ENCODE measurements at places on chromosomes 12 and 14.

DNA sequence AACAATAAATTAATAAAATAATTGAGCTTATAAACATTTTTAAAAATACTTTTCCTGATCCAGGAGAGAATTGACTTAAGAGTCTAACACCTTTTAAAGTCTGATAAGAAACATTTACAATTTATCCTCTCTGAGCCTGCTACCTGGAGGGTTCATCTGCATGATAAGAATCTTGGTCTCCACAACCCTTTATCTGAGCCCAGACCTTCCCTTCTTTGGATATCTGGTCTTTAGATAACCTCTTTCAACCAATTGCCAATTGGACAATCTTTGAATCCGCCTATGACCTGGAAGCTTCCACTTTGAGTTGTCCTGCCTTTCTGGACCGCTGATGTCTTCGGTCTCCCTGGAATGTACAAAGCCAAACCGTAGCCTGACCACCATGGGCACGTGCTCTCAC is 1393.3 kb upstream of the TMEM132C start:
- DNase-seq, result no peak

DNA sequence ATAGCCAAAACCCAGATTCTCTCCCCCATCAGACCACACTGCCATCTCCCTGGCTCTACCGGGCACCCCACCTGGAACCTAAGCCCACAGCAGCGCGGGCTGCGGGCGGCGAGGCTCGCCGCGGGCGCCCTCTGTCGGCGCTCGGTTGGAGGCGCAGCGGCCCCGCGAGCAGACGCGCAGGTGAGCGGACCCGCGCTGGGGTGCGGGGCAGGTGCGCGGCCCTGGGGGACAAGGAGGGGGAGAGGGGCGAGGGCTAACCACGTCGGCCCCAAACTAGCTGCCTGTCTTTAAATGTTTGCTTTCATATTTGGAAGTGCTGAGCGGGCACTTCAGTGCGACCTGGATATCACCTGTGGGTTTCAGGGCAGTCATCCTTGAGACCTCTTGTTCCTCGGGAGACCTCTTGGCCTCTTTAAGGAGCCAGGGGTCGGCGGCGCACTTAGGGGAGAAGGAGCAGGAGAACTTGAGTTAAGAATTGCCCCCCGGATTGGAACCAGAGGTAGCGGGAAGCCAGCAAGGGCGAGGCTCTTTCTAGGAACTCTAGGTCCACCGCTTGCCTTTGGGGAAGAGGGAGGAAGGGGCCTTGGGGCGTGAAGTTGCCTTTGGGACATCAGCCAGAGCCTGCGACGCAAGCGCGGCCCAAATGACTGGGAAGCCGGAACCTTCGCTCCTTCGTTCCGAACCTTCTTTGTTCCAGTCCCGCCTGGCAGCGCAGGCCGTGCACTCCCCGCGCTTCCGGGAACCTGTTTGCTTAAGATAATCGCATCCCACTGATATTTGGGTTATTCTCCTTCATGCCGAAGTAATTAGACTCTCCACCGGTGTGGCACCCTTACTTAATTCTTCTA is 78.7 kb downstream of the NEDD1 start:
- DNase-seq, result peak; percentile 51

GRCh38 chr12:40769846-40770245 is 77.6 kb downstream of the CNTN1 start:
- DNase-seq, result no peak

GRCh38 chr14:49962621-49963020 is 69.7 kb downstream of the ARF6 start:
- DNase-seq, result no peak

GRCh38 chr14:72644758-72645489 is 249.0 kb downstream of the DPF3 start:
- no peak for DNase-seq

DNA sequence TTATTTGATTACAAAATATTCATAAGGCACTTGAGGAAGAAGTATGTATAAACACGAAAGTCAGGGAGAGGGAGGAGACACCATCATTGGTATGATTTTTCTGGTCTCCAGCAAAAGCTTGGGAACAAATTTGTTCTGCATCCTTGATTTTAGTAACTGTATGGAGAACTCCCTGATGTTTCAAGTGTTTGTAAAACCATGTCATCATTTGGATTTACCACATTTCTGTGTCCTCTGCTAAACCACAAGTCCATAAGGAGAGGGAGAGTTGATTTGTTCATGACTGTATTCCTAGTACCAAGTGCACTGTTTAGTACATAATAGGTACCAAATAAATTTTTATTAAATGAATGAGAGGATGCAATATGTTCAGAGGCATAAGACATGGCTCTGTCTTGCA is 181.1 kb downstream of the BTG1 start:
- no peak for DNase-seq

- no peak for DNase-seq
Measured at GRCh38 chr12:79763766-79764452, 73.1 kb upstream of the PAWR start.

DNA sequence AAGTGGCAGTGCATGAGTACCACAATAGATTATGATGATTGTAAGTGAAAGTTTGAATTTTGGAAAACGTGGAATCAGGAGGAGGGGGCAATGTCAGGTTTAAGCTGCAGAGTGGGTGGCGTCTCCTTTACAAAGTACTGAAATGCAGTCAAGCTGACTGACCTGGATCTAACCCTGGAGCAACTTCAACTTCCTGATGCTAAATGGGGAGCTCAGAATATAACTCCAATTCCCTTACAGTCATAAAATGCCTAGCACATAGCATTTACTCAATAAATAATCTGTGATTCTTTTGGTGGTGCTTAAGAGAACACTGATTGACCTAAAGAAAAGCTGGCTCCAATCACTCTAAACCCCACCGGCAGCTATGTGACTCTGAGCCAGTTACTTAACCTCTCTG is 38.5 kb downstream of the CCDC60 start:
- DNase-seq, result no peak

- DNase-seq, result peak; percentile 45
Measured at GRCh38 chr14:56490379-56490778, 89.2 kb upstream of the TMEM260 start.

GRCh38 chr12:29901585-29901984 is 117.8 kb upstream of the TMTC1 start:
- no peak for DNase-seq

DNA sequence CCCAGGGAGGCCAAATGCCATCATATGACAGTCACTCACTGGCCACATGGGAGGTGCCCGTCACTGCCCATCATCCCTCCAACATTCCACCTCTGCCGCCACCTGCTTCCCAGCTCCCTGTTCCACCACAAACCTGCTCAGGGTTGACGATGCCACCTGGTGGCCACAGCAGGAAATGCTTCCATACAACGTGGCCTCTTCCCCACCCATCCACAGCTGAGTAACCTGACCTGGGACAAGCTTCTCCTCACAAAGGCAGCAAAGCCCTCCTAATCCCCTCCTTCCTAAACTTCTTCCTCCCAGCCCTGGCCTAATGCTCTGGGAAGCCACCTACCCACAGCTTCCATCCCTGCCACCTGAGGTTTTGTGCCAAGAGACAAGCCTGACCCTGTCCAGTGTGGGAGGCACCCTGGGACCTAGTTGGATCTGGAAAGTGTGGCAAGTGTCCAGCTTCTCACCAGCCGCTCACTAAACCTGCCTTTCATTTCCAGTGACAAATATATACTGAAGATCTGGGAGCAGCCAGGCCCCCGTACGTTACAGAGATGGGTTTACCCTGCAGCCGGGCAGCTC is 4.3 kb downstream of the DEGS2 start:
- DNase-seq, result no peak

- DNase-seq, result no peak
Measured at GRCh38 chr14:69318241-69318640, 58.3 kb downstream of the GALNT16 start.

DNA sequence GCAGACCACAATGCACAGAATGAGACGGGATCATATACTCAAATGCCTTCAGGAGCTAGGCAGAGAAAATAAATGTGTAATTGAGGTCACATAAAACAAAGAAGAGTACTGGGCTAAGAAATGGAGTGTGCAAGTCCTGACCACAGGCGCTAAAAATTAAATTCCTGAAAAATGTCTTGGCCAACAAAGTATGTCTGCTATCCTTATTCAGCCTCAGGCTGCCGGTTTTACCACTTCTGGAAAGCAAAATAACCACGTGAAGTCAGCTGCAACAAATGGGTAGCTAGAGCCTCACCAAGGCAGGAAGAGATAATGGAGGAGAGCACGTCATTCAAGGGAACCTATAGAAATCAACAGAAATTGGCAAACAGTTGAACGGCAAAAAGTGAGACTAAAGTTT is 3.1 kb downstream of the PYGL start:
- no peak for DNase-seq

DNA sequence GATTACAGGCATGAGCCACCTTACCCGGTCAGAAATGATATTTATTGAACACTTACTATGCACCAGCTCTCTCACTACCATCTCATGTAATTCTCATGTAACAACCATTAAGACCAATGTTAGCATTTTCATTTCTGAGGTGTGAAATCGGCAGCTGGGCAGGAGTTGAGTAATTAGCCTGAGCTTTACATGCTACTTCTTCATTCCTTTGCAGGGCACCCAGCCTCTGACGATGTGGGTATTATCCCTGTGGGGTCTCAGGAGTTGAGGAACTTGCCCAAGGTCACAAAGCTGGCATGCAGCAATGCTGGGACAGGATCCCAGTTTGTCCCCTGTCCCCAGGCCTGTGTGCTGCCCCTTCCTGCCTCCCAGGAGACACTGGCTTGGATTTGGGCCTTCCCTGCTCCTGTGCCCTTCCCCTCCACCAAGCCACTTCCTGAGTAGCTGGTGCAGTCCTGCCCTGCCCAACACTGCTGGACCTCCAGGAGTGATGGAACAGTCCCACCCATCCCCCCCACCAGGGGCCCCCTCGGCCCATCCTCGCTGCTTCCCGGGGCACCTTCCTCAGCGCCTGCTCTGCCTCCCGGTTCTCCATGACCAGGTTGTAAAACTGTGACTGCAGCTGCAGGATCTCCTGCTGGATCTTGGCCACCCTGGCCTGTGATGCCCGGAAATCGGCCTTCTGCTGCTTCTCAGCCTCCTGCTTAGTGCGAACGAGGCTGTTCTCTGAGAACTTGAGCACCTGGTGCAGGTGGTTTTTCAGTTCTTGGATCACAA is 14.7 kb downstream of the RITA1 start:
- DNase-seq, result no peak

DNA sequence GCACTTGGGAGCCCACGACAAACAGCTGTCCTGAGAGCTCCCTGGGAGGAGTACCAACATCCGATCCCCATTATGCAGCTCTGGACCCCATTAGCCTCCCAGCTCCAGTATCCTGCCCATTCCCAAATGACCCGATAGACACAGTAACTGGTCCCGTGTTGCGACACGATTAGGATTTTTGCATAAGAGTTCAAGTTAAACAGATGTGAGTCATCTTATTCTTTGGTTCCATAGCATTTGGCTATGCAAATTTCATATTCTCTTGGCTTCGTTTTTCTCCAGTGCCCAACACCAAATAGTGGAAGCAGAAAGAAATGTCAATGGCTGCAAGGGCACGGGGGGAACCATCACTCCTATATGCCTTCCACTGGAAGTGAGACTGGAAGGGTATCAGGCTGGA is 43.0 kb upstream of the LRRC10 start:
- DNase-seq, result no peak

DNA sequence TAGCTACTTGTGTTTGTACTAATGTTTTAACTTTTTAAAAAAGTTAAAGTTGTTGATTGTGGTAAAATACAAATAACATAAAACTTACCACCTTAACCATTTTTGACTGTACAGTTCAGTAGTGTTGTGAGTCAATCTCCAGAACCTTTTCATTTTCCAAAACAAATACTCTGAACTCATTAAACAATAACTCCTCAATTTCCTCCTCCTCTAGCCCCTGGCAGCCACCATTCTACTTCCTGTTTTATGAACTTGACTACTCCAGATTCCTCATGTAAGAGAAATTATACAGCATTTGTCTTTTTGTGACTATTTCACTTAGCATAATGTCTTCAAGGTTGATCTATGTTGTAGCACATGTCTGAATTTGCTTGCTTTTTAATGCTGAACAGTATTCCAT is 299.1 kb upstream of the AMIGO2 start:
- DNase-seq, result no peak

GRCh38 chr12:124917135-124917840 is 2.8 kb upstream of the UBC start:
- peak; percentile 96 for DNase-seq

GRCh38 chr14:34582117-34582680 is 42.7 kb upstream of the EAPP start:
- no peak for DNase-seq

GRCh38 chr12:68514807-68515411 is 95.8 kb upstream of the RAP1B start:
- DNase-seq, result no peak

DNA sequence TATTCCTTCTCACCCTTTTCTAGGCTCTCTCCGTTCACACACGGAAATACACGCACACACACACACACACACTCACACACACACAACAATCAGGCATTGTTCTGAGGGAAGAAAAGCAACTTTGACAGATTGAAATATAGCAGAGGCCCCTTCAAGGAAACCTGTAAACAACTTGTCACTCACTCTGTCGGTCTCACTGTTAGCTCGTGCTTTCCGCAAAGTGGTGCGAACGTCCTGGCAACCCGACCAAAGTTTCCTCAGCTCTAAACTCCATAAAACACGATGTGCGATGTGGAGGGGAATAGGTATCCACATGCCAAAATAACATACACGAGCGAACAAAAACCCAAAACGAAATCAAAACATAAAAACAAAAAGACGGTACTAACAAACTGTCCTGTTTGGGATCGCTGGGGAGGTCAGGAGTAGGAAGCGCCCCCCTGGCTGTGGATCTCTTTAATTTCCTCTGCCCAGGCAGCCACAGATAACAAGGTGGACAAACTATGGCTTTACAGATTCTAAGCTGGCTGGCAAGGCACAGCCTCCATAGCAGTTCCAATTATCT is 822 bp upstream of the SOX5 start:
- no peak for DNase-seq

- no peak for DNase-seq
Measured at GRCh38 chr14:27605282-27605681, 1007.4 kb upstream of the NOVA1 start.

GRCh38 chr14:99628887-99629618 is 15.9 kb upstream of the HHIPL1 start:
- DNase-seq, result peak; percentile 70

- DNase-seq, result no peak
Measured at GRCh38 chr12:10783252-10783651, 19.2 kb downstream of the TAS2R7 start.

DNA sequence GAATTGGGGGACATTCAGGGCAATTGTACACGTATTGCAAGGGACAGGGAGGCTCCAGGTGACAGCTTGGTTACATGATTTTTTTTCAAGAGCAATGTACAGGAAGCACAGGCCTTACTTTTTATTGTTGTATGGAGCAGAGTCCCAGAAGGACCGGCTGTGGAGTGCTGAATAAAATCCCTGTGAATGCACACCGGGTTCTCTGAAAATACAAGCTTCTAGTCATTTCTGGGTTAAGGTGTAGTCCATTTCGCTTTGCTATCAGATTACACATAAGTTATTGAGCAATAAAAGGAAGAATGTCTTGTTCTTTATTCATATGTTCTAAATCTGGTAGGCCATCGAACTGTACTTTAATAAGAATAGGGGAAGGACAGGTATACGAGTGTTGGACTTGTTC is 52.2 kb downstream of the PDE3A start:
- DNase-seq, result no peak

- DNase-seq, result no peak
Measured at GRCh38 chr12:22518998-22519397, 25.3 kb downstream of the C2CD5 start.
